ENCODE measurements at places on chromosomes 11 and 22. TPM values are rescaled to one million over a fixed set of nuclear protein-coding genes. Genes with fewer than 3 reads are reported as not detected.

- peak; percentile 24 for DNase-seq
- peak overlapping the region; percentile 54 for H3K4me3 ChIP-seq
- no peaks in the 10 kb centered on the region for H3K27me3 ChIP-seq
- H3K4me1 ChIP-seq = peaks cover 34% of the 10 kb centered on the region
Observed at GRCh38 chr11:68036717-68037239, 2.0 kb upstream of the TCIRG1 start.

PRAME gene
- total RNA-seq = not detected

OTOG gene
- not detected for total RNA-seq

CARD18 gene
- not detected for total RNA-seq

GRCh38 chr11:36195496-36196354 lies 93.5 kb downstream of the COMMD9 start:
- DNase-seq = no peak
- H3K4me3 ChIP-seq = no peak overlapping the region
- H3K27ac ChIP-seq = no peak overlapping the region
- no peaks in the 10 kb centered on the region for H3K4me1 ChIP-seq
- H3K27me3 ChIP-seq = peaks cover 5% of the 10 kb centered on the region

DNA sequence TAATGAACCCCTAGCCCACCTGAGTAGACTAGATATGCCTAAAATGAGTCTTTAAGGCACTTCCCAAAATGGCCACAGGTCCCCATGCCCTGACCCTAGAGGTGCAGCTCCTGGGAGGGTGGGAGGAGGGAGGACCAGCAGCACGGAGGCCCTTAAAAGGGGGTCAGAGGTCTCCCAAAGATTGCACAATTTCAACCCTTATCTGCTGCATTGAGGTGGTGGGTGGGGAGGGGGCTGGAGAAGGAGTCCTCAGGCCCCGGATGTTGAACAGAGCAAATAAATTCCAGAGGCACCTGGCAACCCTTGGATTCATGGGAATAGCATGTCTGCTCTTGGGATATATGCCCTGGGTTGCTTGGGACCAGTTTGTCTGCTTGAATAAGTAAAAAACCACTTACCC lies 57.6 kb downstream of the NAV2 start:
- peaks cover 2% of the 10 kb centered on the region for H3K4me1 ChIP-seq
- H3K27me3 ChIP-seq = peaks cover 23% of the 10 kb centered on the region
- no peak for DNase-seq
- H3K27ac ChIP-seq = no peak overlapping the region

- no peaks in the 10 kb centered on the region for H3K27me3 ChIP-seq
- no peak overlapping the region for H3K4me3 ChIP-seq
- no peaks in the 10 kb centered on the region for H3K36me3 ChIP-seq
- no peak overlapping the region for H3K27ac ChIP-seq
Observed at GRCh38 chr11:82458761-82459160, 274.9 kb downstream of the FAM181B start.

OR2AT4 gene
- total RNA-seq = not detected

NCAM1 gene
- 0.42 TPM for total RNA-seq

PRSS23 gene
- total RNA-seq = 0.40 TPM

- DNase-seq = no peak
- peaks cover 29% of the 10 kb centered on the region for H3K27me3 ChIP-seq
- H3K27ac ChIP-seq = no peak within 1 kb of the TSS
- H3K4me1 ChIP-seq = peaks cover 10% of the 10 kb centered on the region
- H3K4me3 ChIP-seq = no peak within 1 kb of the TSS
Observed at GRCh38 chr11:113779496-113779895, at the start of gene CLDN25. TSS of gene CLDN25 (plus strand) at chr11:113779796. CDS start at chr11:113779796, 0 bp downstream.
